Foreskin melanocyte (primary cell): ENCODE measurements at places on chromosomes 4 and X.
A peak's percentile ranks its signal among the peaks of the same experiment; 100 is the strongest.

DNA sequence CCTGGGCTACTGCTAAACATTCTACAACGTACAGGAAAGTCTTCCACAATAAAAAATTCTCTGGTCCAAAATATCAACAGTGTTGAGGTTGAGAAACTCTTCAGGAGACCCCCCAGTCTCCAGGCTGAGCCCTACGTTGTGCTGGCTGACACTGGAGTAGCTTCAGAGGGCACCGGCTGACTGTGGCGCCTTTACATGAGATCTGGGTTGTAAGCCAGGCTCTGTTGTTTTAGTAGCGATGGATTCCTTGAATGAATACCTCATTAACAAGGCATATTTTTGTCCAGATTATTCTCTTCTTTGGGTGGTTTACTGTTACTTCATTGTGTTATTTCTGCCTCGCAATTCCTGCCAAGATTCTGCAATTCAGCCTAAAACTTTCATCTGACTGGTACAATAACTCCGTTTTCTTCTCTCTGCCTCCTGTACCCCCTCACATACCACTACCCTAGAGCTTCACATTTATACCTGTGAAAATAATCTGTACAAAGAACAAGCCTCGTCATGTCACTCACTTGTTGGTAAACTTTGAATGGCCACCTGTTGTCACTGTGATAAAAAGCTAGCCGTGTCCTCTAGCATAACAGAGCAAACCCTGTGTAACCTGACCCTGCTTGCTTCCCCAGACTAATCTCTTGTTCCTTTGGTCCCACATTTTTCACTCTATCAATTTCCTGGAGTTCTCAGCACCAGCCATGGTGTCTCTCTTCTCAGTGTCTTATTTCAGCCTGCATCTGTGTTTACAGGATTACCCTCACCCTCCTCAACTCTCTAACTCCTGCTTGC, 1476.1 kb upstream of the TENM3 start:
- DNase-seq: no peak

- no peak for DNase-seq
These were observed 21.7 kb upstream of the DCLK2 start for GRCh38 chr4:150056569-150056968.

- peak; percentile 58 for DNase-seq
These were observed 907.1 kb downstream of the RPA4 start for GRCh38 chrX:97790850-97791249.

- DNase-seq: no peak
These were observed 34.1 kb upstream of the AFF2 start for GRCh38 chrX:148466292-148466691.

DNA sequence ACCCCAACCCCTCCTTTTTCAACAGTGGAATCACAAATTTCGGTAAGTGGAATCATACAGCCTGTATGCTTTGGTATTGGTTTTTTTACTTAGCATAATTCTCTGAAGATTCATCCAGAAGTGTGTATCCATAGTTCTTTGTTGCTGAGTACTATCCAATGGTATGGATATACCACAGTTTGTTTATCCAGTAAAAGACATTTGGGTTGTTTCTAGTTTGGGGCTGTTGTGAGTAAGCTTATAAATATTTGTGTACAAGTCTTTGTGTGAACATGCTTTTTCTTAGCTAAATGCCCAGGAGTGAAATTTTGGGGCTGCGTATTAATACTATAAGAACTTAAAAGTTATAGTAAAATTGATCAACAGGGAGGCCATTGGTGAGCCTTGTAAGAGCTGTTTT, 57.5 kb upstream of the GC start:
- DNase-seq: no peak

DNA sequence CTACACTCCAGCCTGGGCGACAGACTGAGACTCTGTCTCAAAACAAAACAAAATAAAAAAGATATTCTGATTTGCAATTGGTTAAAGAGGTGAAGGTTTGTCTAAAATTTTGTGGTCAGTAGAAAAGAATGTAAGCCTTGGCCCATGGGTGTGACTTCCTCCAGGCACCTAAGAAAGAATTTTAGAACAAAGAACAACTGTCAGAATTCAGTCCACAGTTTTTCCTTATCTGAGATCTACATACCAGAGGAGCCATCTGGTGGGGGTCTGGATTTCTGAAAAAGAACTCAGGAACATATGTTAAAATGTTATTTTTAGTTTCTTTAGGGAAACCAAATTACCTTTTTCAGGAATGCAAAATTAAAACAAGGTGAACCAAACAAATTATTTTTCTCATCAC, 434.1 kb downstream of the ANKRD50 start:
- DNase-seq: peak; percentile 31

- no peak for DNase-seq
These were observed 48.5 kb downstream of the FSTL5 start for GRCh38 chr4:162115333-162115732.

DNA sequence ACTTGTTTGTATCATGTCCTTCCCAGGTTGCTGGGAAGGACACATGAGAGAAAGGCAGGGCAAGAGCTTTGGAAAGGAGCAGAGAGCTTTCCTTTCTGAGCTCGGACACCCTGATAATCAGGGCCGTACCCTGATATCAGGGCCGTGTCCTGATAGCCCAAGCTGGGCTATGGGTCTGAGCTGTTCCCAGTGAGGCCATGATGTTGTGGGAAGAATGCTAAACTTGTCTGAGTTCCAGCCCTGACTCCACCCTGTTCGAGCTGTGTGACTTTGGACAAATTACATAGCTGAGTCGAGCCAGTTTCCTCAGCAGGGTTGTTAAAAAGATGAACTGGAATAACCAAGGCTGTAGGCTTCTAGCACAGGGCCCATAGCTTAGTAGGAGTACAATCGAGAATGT, 3.3 kb upstream of the CXCR3 start:
- DNase-seq: no peak

DNA sequence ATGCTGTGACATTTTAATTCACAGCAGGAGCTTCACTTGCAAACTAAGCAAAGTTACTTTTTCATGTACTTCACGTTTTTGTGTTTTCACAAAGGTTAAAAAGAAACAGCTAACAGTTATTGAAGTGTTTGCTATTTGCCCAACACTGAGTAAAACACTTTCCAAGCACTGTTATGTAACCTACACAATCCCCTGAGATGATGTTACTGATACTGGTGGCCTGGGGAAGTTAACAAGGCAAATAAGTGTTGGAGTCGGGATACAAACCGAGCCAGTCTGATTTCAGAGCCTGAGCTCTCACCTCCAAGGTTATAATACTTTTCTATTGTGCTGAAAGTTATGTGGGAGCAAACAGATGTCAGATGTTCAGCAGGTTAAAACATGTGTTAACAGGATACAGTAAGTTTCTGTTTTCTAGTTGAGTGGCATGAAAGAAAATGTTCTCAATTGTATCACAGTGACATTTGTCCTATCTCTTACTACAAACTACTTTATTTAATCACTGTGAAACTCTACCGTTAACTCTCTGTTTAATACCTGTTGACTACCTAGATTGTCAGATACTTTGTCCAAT, 3.9 kb upstream of the CXCL13 start:
- DNase-seq: no peak

DNA sequence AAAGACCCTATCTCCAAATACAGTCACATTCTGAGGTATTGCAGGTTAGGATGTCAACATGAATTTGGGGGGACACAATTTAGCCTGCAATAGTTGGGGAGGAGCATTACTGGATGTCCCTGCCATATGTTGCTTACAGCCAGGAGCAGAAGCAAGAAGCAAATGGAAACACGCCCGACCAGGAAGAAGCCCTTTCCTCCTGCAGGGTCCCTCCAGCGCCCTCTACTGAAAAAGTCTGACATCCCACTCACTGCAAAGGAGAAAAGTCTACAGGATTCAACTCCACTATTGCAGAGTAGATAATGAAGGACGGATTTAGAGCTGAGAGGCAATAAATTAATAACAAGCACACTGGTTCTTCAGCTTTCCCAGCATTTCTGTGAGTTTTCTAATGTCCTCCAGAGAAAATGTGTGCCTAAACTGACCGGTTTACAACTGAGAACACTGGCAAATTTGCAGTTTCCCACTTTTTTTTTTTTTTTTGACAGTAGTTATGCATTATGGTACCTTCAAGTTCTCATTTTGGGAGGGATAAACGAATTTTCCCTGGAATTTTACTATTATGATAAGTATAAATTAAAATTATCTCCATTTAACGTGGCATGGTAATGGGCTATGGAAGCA, 31.7 kb downstream of the COQ2 start:
- no peak for DNase-seq

DNA sequence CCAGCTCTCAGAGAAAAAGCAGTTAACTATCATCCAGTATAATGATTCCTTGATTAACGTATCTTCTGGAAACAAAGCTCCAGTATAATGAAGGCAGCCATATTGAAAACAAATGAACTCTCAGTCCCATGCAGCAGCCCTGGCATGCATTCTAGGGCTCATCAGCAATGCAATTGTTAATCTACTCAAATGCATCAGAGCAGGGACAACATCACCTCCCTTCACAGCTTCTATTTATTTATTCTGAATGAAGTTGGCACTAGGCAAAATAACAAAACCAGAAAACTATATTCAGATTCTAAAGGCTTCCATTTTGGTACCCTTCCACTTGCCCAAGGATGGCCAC, 11.4 kb downstream of the SH3D19 start:
- no peak for DNase-seq

DNA sequence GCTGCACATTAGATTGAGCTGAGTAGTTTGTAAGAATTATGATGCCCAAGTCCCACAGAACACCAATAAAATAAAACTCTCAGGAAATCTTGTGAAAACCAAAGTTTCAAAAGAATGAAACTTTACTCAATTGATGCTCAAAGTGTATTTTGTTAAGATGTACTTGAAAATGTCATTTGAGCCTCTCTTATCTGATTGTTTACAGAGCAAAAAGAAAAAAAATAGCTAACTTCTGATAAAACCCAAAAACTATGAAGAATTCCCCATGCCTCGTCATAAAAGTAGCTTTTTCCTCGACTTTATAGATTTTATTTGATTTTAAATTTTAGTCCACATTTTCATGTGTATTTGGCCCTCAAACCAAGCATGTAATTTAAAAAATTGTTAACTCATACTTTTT, 521.5 kb upstream of the FTHL17 start:
- no peak for DNase-seq

DNA sequence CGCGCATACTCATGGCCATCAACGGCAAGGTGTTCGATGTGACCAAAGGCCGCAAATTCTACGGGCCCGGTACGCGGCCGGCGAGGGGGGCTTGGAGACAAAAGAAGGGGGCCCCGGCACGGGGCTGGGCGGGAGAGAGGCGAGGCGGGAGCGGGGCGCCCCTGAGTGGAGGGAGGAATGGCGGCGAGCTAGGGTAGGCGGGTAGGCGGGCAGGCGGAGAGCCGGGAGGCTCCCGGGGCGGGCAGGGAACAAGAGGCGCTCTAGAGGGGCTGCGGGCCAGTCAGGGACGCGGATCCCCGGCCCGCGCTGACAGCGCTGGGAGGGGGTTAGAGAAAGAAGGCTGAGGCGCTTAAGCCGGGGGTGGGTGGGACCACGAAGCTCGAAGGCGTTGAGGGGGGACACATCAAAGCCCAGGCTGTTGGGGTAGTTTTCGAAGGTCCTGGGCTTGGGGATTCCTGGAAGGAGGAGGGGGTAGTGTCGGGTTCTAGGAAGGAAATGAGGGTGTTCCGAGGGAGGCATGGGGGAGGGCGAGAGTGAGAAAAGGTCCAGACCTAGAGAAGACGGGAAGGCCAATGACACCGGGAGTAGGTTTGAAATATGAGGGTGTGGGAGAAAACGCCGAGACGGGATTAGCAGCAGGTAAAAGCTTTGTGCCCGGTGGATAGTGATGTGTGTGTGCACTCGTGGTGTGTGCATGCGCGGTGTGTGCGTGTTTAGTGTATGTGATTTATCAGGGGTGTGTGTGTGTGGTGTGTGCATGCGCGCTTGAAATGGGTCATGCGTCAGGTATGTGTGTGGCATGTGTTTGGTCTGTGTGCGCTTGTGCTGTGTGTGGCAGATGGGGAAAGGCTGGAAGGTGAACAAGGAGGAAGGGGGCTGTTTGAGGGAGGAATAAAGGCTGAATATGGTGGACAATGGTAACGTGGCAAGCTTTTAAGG, 807 bp downstream of the PGRMC1 start:
- DNase-seq: no peak

GRCh38 chr4:147244786-147245185, 236.1 kb upstream of the EDNRA start:
- DNase-seq: no peak

DNA sequence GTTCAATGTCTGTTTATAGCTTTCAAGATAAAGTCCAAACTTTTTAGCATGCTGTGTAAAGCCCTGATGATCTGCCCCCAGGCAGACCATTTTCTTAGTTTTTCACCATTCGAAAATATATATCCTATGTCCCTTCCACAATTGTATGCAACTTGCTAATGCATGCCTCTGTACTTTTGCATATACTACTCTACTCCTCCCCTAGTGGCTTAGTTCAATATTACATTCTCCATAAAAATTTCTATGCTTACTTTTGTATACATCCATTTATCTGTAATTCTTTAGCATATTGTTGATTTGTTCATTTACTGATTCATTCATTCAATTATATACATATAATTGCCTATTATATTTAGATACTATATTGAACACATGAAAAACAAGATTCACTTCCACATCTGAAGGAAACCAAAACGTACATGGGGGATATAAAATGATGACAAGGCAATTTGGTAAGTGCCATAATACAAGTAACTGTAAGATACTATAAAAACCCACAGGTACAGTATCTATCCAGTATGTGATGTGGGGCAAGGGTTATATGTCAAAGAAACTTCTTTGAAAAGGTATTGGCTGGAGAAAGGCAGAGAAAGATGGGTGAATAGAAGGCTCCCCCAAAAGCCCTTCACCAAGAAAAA, 902.5 kb downstream of the FAM133A start:
- no peak for DNase-seq

- DNase-seq: peak; percentile 21
These were observed 31.6 kb upstream of the CT47C1 start for GRCh38 chrX:119041175-119041574.

- DNase-seq: no peak
These were observed 137.4 kb downstream of the GABRA3 start for GRCh38 chrX:152313529-152314302.

DNA sequence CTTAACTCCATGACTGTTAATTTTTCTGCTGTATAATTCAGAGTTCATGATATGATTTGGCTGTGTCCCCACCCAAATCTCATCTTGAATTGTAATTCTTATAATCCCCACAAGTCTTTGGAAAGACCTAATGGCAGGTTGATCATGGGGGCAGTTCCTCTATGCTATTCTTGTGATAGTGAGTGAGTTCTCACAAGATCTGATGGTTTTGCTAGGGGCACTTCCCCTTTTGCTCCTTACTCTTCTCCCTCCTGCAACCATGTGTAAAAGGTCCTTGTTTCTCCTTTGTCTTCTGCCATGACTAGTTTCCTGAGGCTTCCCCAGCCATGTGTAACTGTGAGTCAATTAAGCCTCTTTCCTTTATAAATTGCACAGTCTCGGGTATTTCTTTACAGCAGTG, 1751.9 kb downstream of the ARAP2 start:
- no peak for DNase-seq

DNA sequence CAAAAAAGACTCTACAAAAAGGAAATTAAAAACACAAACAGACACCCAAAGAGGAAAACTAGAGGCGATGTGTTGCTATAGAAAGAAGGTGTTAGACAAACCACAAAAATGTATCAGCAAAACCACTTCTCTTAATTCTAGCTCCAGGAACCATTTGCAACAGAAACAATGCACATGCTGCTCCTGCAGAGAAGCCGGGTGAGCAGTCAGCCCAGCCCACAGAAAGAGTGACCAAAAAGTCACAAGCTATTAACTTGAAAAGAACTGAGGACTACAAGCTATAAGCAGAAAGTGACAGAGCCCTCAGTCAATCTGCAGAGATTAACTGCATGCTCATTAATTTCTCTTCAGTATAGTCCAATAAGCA, 96.2 kb upstream of the KLHL13 start:
- DNase-seq: no peak
